Kidney glomerular epithelial cell (primary cell): ENCODE measurements at places on chromosomes 12 and 14.

GRCh38 chr14:73777420-73777819 lies 63.2 kb upstream of the PNMA1 start:
- DNase-seq, result no peak

GRCh38 chr12:10392394-10392930 lies 2.6 kb upstream of the KLRK1 start:
- DNase-seq, result no peak

DNA sequence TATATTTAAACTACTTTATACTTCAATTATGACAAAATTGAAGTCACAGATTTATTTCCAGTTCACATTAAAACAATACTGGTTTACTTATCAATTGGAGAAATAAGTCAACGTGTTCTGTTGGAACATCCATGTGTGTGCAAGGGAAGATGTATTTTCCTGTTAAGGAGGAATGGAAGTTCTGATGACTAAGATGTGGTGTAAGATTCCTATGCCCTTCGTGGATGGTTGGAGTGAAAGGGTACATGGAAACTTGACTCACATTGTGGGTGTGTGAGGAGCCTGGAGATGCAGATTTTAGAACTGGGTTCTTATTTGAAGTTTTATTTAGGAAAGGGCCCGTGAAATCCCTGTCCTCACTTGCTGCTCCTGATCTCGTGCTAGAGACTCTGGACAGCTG lies 95.3 kb downstream of the CATSPERB start:
- no peak for DNase-seq

GRCh38 chr12:18878676-18879180 lies 140.8 kb downstream of the CAPZA3 start:
- no peak for DNase-seq

DNA sequence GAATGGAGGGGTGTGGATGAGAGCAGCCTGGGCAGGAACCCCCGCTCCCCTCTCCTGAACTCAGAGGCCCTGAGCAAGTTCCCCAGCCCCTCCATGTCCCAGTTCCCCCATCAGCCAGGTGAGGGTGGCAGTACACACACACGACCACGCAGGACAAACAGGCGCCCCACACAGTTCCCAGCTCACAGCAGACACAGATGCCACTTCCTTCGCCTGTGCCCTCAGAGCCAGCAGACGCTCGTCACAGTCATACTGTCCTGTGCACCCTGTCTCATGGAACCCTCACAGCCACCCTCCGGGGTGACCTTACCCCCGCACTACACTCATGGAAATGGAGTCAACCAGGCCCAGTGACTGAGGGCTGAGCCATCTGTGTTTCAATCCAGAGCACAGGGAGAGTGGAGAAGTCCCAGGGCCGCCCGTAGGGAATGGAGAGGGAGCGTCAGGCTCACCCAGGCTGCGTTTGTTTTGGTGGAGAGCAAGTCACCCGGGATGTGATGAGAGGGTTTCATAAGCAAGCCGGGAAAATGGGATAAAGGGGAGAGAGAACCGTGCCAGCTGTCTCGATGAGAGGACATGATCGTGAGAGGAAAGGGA lies 47.5 kb upstream of the DYNC1H1 start:
- no peak for DNase-seq

- DNase-seq, result no peak
Measured at GRCh38 chr14:54314365-54315104, 82.3 kb upstream of the CDKN3 start.

GRCh38 chr14:30234966-30235365 lies 307.3 kb upstream of the PRKD1 start:
- no peak for DNase-seq

DNA sequence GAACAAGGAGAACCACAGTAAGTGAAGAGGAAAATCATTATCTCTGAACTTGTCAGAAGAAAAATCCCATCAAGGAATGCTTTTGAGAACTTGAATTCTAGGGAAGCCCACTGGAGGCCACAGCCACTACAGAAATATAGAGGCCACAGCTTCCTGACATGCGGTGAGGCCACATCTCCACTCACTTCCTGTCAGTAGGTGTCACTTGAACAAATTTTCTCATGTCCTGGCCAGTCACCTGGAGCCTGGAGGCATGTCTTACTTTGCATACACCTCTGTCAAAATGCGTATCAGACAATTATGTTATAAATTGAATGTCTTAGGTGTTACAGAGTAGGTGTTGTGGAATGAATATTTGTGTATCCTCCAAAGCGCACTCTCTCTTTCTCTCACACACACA lies 370.3 kb downstream of the DAD1 start:
- no peak for DNase-seq

- no peak for DNase-seq
Measured at GRCh38 chr12:77940567-77940966, 109.9 kb downstream of the NAV3 start.

- no peak for DNase-seq
Measured at GRCh38 chr12:113908584-113909100, 57.5 kb downstream of the RBM19 start.

DNA sequence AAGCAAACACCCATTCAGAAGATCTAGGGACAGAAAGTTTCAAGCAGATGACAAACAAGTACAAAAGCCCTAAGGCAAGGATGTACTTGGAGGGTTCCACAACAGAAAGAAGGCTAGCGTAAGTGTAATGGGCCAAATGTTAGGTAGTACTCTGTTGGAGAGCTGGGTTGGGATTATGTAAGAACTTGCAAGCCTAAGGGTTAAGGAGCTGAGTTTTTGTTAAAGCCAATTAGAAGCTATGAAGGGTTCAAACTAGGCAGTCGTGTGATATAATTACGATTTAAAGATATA lies 41.4 kb downstream of the HECTD1 start:
- no peak for DNase-seq

GRCh38 chr12:50699940-50700339 lies 64.0 kb upstream of the ATF1 start:
- DNase-seq, result no peak

DNA sequence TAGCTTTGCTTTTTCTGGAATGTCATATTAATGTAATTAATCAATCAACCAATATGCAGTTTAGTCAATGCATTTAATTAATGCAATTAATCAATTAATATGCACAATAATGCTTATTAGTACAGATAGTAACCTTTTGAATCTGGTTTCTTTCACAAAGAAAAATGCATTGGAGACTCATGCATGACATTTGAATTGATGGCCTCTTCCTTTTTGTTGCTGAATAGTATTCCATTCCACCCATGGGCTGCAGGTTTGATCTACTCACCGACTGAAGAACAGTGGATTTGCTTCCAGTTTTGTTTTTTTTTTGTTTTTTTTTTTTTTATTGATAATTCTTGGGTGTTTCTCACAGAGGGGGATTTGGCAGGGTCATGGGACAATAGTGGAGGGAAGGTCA lies 13.1 kb upstream of the GPR132 start:
- DNase-seq, result no peak

- no peak for DNase-seq
Measured at GRCh38 chr12:22121224-22121623, 75.2 kb downstream of the CMAS start.

- DNase-seq, result no peak
Measured at GRCh38 chr14:85595981-85596380, 66.0 kb downstream of the FLRT2 start.

DNA sequence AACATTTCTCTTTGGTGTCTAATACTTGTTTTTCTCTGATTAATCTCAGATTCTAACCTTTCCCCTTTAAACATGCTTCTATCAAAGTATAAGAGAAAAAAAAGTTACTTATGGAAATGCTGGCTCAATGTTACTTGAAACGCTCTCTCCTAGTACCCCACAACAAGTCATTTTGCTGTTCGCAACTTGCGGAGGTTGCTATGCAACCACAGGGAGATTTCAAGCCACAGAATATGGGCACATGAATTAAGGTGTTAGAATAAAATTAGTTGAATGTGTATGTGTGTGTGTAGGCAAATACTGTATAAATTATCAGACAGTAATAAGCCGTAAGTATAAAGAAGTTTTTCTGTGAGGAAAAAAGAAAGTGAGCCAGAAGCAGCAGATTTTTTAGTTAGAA lies 80.6 kb downstream of the CCDC59 start:
- DNase-seq, result no peak

DNA sequence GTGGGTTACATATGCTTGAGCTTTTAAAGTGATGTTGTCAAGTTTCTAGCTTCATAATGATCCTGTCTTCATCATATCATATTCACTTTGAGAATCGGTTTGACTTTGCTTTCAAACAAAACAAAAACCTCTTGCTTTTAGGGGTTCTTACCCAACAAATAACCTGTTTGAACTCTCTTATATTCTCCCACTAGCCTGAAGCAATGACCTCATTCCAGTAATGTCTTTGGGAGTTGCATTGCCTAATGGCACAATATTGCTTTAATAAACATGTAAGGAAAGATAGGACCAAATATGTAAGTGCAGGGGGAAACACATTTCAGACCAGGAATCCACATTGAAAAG lies 27.7 kb downstream of the WBP11 start:
- DNase-seq, result no peak

- no peak for DNase-seq
Measured at GRCh38 chr12:127998988-127999387, 268.0 kb upstream of the TMEM132C start.

- peak; percentile 68 for DNase-seq
Measured at GRCh38 chr14:68793734-68794129, 865 bp upstream of the ZFP36L1 start.

DNA sequence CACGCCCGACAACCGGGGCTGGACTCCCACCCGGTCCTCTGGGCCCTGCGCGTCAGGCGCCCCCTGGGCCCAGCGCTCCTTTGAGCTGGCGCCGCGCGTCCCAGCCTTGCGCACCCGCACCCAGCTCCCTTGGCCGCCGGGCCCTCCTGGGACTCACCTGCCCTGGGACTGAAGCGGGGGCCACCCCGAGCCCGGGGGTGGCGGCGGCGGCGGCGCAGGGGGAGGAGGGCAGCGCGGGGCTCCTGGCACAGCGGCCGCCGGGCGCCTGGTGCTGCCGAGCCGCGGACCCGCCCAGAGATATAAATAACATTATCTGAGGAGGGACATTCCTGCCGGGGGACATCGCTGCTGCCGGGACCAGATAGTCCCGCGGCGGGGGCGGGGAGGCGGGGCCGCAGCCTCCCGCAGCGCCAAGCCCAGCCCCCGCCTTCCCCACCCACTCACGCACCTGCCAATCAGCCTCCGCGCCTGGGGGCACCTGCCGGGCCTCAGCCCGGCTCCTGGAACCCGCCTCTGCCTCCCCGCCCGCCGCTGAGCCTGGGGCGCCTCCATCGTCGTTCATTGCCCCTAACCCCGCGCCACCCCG lies at the start of gene SPTB:
TSS of gene SPTB (minus strand) at position 273 of the 586 bp plus-strand sequence. CDS start 56,813 bp downstream, outside the sequence.
- no peak for DNase-seq

DNA sequence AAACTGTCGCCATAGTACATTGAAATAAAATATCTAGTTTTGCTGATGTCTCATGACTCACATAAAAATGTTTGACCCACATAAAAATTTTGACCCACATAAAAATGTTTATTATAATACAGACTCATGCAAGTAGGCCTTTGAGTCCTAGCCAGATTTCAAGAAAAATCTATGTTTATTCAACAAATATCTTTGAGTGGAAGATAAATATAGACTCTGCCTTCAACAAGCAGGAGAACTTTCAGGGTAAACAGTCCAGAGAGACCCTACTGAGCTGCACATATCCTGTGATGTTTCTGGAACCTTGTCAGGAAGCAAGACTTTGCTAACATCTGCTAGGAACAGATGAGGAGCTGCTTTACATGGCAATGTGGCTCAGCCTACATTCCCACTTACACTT lies 283.1 kb downstream of the MDGA2 start:
- no peak for DNase-seq

DNA sequence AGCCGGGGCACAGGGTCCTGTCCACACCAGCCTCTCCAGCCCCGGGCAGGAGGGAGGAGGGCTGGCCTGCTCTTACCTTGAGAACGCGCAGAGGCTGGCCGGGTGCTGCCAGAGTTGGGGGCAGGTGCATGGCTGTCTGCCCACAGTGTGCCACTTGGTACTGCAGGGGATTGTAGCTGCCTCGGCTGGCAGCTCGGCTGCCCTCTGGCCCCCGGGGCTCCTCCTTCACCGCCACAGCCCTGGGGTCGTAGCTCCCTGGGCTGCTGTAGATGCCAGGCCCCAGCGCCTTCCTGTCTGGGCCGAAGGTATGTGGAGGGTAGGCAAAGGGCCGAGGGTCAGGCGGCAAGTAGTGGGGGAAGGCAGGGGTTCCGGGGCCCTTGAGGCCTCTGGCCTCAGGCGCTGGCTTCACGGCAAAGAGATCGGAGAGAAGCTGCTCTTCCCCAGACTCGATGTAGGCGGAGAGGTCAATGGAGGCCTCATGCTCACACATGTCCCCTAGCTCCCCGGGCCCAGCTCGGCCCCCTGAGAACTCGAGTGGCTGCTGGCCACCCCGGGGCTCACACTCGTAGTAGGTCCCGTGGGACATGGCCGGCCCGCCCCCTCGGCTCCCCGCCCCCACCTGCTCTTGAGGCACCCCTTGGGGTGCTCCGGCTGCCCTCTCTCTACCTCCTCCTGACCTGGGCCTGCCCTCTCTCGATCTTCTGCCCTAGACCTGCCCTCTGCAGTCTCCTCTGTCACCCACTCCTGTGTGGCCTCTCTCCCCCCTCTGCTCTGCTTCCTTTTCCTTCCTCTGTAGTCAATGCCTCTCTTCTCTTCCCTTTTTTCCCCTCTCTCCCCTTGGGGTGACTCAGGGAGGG lies at the start of gene CEBPE:
TSS of gene CEBPE (minus strand) at position 750 of the 857 bp plus-strand sequence. CDS start at position 586, 164 bp downstream.
- no peak for DNase-seq

GRCh38 chr12:88166179-88166578 lies 24.1 kb downstream of the TMTC3 start:
- DNase-seq, result no peak

DNA sequence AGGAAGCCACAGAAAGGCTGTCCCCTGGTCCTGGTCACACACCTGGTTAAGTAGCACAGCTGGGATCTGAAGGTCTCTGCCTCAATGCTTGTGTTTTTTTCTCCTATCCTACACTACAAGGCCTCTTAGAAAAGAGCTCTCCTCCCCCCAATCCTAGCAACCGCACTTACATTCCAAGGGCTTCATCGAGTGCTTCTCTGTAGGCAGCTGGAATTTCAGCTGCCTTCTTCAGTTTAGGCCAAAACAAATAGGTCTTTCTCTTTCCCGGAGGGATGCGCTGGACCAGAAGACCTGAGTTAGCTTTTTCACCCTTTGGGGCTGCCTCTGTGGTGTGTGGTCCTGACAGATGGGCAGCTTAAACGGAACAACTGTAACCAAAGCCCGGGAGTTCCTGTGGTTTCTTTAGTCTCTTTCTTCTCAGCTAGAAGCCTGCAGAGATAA lies 109.7 kb downstream of the GPATCH2L start:
- DNase-seq, result peak; percentile 16

- DNase-seq, result no peak
Measured at GRCh38 chr14:69617796-69618195, 6.4 kb downstream of the SUSD6 start.
